Inflammatory macrophage (primary cell): ENCODE measurements at places on chromosomes 7 and 10.

- DNase-seq = peak; percentile 51
These were observed 23.6 kb upstream of the PRSS37 start for GRCh38 chr7:141864765-141865447.

- no peak for DNase-seq
These were observed 937.1 kb downstream of the CNTNAP2 start for GRCh38 chr7:147053746-147054145.

DNA sequence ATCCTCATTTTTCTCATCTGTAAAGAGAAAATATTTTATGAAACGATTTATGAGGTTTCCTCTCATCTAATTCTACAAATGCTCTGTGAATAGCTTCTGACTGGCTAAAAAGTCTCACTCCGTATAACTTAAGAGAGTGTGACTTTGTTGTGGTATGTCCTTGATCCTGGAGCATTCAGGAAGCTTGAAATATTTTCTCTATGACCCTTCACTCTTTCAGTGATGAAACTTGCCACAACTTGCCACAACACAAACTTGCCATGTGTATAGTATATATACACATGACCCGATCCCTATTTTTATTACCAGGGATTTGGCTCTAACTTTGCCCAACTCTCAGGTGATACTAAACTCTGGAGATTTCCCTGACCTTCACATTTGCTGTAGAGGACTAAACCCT is 74.1 kb downstream of the TES start:
- DNase-seq = no peak

GRCh38 chr10:35497909-35498308 is 107.2 kb upstream of the GJD4 start:
- DNase-seq = no peak

- DNase-seq = no peak
These were observed 64.3 kb downstream of the INSIG1 start for GRCh38 chr7:155361947-155362346.

- DNase-seq = no peak
These were observed 163.7 kb upstream of the PRPS1L1 start for GRCh38 chr7:18191341-18191740.

DNA sequence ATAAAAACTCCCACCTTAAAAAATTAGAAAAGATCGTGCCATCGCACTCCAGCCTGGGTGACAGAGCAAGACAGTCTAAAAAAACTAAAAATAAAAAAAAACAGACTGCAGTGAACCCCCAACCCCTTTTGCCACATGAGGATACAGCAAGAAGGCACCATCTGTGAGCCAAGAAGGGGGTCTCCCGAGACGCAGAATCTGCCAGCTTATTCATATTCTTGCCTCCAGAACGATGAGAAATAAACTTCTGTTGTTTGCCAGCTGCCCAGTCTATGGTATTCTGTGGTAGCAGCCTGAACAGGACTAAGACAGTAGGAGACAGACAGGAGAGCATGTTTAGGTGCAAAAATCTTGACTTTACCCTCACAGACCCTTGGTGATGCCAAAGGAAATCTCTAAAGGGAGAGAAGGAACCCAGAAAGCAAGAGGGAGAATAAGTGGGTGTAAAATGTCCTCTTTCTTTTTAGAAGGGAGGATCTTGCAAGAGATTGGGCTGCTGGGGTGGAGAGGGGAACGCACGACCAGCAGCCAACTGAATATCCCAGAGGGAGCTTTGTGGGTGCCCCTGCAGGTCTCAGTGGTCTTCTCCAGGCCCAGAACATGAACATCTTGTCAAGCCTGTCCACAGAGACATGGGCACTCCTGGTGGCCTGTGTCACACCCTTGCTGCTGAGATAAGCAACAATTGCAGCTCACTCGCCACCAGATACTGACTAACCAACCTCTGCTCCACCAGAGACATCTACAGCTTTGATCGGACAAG is 400.7 kb upstream of the FOXK1 start:
- no peak for DNase-seq

DNA sequence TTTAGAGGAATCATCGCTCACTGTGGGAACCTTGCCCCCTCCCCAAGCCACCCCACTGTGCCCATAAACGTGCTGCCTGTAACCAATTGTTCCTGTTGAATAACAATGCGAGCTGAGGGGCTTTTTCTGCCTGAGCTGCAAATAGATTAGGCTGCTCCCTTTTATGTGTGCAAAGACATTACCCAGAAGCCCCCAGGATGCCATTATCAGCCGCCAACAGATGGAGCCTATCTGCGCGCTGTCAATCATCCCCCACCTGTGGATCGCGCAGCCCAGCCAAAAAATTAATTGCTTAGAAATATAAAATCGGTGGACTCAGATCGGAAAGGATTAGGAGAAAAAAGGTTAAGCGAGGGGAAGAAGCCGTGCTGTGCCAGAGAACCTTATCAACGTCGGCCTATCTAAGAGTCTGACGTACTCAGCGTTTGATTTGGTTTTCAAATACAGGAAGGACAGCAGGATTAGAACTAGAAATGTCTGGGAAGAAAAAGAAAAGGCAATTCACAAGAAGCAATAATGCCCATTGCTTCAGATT is 167.3 kb upstream of the MYO3A start:
- no peak for DNase-seq

DNA sequence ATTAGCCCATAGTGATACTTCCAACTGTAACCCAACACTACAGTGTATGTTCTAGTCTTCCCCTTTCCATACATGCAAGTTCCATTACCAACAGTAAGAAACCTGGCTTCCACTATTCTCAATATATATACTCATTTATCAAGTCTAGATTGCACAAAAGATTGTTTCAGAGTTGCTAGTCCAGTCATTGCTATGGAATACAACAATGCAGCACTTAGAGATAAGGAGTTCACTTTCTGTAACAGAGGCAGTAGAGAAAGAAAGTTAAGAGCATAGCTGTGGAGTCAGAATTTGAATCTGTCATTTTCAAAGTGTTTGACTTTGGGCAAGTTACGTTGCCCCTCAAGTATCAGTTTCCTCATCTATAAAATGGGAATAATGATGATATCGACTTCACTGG is 90.1 kb downstream of the RTKN2 start:
- DNase-seq = no peak

DNA sequence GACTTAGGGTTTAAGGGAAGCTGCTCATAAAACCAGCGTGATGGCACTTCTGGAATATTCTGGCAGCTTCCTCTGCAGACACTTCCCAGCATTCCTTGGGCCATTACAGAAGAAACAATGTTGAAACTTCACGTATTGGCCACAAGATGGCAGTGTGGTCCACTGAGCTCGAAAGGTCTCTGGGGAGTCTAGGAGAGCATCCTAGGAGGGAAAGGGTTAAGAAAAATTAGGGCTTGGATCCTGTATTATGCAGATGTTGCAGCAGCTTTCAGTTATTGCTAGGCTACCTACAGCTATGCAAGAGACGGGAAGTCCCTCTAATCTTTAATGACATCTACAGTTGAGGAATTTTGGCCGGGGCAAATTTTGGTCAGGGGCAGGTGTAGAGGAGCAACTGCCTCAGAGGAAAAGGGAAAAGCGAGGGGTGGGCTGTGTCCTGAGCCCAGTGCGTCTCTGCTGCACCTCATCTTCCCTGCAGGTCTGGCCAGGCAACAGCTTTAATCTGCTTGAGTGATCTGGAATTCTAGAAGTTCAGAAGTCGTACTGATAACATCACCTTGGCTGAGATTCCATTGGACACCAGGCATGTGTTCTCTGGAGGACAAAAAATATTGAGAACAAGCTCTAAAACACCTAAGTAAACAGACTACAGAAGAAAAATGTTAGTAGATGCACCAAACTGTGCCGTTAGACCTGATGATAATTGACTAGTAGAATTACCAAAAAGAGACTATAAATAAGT is 220.8 kb upstream of the PRSS58 start:
- DNase-seq = peak; percentile 69

DNA sequence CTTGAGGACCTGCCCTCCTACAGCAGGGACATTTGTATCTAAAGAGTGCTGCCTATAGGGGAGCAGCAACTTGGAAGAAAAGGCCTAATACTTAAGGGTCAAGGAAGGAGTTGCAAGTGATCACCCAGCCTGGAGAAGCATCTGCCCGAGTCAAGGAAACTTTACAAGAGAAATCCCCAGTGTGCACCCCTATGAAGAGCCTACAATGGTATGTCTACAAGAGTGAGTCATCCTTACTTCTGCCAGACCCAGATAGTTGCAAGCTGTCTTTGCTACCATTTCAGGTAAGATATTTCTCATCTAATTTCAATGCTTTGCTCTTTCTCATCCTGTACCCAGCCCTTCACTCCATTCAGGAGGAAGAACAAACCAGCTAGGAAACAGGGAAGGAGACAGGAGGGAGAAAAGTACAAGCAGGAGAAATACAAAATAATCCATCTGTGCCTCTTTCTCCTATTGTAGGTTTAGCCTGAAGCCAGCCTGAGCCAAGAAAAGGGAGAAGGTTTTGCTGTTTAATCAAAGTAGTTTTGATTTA is 34.4 kb upstream of the AGR3 start:
- DNase-seq = no peak

DNA sequence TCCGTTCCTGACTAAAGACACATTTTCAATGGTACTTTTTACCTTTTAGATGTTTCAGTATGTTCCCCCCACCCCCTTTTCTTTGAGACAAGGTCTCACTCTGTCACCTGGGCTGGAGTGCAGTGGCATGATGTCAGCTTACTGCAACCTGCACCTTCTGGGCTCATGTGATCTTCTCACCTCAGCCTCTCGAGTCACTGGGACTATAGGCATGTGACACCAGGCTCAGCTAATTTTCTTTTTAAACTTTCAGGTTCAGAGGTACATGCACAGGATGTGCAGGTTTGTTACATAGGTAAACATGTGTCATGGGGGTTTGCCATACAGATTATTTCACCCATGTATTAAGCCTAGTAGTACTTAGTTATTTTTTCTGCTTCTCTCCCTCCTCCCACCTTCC is 99.3 kb upstream of the RPA3 start:
- no peak for DNase-seq

DNA sequence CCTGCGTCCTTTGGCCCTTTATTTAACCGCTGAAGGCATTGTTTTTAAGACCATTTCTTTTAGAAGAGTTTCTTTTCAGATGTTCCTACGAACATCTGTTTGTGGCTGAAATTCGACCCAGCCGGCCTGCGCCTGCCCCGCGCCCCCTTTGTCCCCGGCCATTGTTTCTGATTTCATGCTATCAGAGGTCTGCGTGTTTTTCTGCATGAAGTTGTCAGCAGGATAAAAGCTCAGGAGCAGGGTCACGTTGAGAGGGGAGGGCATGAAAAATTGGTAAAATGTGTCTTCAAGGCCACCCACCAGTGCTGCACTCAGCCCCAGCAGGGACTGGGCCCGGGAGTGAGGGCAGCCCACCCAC is 43.1 kb downstream of the NKX6-2 start:
- DNase-seq = no peak

DNA sequence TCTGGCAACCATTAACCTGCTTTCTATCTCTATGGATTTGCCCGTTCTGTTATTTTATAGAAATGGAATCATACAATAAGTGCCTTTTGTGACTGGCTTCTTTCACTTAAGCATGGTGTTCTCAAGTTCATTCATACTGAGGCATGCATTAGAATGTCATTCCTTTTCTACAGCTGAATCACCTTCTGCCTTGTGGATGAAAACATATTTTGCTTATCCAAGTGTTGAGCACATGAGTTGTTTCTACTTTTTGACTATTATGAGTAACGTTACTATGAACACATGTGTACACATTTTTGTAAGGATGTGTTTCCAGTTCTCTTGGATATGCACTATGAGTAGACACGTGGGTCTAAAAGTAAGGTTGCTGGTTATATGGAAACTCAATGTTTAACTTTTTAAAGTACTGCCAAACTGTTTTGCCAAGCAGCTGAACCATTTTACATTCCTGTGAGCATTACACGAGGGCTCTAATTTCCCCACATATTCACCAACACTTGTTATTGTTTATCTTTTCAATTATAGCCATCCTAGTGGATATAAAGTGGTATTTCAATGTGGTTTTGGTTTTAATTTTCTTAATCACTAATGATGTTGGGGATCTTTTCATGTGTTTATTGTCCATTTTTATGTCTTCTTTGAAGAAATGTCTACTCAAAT is 241.3 kb downstream of the FANK1 start:
- DNase-seq = no peak

GRCh38 chr7:100570954-100571828 is 2.5 kb downstream of the SAP25 start:
- DNase-seq = no peak

- DNase-seq = no peak
These were observed 471.2 kb downstream of the DNAJB6 start for GRCh38 chr7:157808042-157808441.

DNA sequence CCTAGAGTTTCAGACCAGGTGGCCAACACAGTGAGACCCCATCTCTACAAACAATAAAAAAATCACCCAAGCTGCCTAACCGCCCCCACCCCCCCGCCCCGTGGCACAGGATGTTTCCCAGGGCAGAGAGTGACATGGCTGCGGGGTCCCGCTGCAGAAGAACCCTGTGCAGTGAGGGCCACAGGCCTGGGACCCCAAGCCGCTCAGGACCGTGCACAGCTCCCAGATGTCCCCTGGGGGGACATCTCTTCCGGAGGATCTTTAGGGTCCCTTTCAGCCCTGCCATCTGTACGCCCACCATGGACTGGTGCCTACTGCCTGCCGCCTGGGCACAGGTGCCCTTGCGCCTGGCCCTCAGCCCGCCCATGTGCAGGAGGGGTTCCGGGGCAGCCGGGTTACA is 373.6 kb downstream of the DNAJB6 start:
- no peak for DNase-seq

GRCh38 chr10:126893841-126894240 is 11.4 kb upstream of the DOCK1 start:
- no peak for DNase-seq

DNA sequence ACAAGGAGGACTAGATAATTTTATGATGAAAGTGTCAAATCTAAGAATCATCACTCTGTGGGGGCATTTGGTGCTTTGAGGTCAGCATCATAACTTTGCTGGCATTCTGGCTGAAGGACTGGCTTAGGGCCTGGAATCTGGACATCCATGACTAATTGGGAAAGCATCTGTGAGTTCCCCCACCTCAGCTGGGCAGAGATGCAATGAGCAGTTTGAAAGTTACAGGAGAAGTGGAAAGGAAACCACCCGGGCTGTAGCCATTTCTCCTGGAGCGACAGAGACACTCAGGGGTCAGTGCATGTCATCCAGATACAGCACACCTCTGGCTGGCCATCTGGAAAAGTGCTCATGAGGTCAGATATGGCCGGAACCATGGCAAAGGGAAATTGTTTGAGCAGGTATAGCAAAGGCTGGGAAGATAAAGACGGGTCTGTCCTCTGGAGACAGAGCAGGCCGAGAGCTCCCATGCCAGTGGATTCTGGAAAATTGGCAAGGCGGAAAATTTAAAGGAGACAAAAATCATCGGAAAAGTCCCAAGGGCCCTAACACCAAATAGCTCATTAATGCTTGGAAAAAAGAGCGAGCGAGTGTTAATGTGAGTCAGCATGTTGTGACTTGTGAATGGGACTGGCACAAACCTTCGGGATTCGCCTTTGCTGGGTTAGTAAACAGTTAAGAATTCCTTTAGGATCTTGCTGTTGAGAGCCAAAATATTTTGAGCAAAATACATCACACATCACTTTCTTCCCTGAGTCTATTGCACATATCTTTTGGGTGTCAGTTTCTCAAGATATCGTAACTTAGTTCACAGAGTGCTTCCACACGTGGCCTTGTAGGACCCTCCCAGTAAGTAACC is 188.4 kb upstream of the AGK start:
- DNase-seq = no peak
